ENCODE measurements at places on chromosomes 7 and 10.

GRCh38 chr7:51020944-51021343 is 238.2 kb upstream of the GRB10 start:
- DNase-seq = no peak

DNA sequence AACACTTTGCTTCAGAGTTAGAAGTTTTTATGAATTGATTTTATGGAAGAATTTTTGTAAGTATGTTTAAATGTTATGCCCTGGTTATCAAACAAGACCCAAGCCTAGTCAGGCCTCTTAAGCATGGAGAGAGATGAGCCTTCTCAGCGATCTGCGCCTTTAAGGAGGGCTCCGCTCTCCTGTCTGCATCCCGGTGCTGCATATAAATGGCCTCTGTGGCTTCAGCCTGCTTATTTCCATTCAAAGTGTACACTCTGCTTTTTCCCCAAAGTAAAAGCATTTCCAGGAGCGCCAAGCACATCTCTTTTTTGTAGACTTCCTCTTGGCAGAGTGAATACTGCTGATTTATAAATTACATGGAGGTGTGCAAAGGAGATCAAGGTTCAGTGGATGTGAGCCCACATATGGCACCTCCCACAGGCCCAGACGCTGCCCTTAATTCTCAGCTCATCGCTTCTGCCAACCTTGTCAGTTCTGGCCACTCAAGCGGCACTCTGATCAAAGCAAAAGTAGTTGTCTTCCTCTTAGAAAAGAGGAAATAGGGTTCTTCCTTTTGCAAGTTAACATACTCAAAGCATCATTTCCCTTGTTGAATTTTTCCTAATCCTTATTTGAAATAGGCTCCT is 70.0 kb upstream of the SFMBT2 start:
- no peak for DNase-seq

DNA sequence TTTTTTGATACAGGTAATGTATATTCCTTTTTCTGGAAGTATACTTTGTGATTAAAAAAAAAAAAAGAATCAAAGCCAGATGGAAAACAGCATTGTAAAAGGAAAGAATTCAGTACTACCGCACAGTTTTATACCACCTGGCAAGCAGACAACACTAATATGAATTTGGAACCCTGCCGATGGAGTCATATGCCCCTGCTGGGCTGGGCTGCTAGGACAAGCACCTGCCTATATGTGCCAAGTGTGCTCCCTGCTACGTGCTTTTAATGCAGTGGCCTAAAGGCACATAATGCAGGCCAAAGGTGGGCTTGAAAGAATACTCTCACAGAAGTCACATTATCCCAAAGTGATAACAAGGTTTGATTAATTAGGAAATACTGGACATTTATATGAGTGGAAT is 29.8 kb upstream of the WAC start:
- no peak for DNase-seq

DNA sequence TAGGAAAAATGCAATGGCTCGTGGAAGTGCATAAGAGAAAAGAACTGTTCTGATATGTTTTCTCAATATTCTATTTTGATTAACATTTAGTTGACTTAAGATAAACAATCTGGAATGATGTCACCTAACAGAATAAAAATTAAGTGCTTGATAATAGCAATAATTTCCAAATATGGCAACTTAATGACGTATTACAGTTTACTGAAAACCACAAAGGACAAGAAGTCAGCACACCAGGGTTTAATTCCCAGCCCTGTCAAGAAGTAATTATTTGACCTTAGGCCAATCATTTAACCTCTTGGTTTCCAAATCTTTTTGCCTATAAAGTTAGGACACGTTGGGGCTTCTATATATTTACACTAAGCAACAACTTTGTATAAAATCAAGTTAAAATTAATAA is 95.7 kb downstream of the CABCOCO1 start:
- no peak for DNase-seq

DNA sequence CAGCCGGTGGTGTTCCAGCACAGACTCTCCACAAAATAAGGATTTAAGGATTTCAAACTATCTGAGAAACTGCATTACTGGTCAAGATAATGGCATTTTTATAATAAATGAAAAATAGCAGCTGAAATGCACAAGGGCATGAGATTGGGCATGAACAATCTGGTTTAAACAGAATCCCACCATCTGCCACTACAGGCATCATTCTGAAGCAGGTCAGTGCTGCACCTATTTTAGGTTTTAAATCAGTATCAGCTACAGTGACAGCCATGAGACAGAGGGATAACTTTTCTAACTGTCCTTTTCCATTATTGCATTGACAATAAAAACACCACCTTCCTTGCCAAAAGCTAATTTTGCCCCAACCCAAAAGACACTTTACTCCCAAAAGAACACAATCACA is 186.8 kb downstream of the ETV1 start:
- no peak for DNase-seq

DNA sequence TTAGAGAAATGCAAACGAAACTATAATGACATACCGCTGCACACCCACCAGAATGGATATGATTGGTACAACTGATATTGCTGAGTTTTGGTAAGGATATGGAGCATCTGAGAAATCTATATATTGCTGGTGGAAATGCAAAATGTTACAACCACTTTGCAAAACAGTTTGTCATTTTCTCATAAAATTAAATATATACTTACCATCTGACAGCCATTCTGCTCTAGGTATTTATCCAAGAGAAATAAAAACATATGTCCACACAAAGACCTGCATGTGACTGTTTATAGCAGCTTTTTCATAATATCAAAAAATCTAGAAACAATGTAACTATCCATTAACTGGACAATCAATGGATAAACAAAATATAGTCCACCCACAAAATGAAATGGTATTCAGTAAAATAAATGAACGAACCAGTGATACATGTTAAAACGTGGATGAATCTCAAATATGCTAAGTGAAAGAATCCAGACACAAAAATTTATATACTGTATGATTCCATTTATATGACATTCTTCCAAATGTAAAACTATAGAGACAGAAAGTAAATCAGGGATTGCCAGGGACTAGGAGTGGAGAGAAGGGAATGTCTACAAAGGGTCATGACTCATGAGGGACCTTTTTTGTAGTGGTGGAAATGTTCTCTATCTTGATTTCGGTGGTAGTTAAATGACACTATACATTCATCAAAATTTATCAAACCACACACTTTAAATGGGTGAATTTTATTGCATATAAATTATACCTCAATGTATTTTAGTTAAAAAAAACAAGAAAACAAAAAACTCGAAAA is 312.0 kb upstream of the GLI3 start:
- no peak for DNase-seq

All from RWPE2 (cell line).